ENCODE measurements at places on chromosomes 5 and 9. TPM values are rescaled to one million over a fixed set of nuclear protein-coding genes. Genes with fewer than 3 reads are reported as not detected.

The PPP1R2B gene
- not detected for total RNA-seq

The CYLC2 gene
- total RNA-seq: not detected

DNA sequence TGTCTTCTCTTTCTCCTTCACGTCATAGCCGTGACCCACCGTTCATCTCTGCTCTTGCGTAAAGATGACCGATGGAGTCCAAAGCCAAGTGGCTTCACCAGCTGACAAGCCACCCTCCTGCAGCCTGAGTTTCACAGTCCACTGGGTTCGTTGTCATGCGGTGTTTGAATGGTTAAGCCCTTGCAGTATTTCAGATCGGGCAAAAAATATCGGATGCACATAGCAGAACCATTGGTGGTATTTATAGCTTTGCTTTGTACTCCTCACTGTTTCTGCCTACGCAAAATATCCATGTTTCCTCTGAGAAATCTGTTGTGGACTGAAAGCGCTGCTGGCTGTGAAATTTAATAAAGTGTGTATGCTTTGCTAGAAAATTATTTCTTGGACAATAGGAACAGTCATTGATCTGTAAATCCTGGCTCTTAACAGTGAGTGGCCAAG is 34.5 kb upstream of the NCS1 start:
- no peak for DNase-seq
- no peaks in the 10 kb centered on the region for H3K27me3 ChIP-seq
- peak overlapping the region; percentile 60 for H3K27ac ChIP-seq
- peaks cover 23% of the 10 kb centered on the region for H3K36me3 ChIP-seq

DNA sequence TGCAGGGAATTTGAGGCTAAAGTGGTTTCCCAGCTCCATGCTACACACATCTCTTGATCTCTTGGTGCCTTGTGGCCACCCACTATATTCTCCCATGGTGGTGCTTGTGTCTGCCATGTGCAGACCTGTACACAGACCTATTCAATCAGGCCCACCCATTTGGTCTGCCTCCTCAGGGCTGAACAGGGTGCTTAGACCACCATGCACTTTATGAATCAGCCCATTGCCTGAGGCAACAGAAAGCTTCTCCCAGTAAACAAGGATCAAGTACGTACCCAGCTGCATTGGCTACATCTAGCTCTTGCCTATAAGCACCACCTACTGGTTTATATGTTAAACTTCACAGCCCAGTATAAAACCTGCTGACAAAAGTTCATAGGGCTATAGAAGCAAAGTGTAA is 664.3 kb upstream of the EDIL3 start:
- no peak for DNase-seq
- H3K4me3 ChIP-seq: no peak overlapping the region
- no peak overlapping the region for H3K27ac ChIP-seq
- H3K4me1 ChIP-seq: no peaks in the 10 kb centered on the region

DNA sequence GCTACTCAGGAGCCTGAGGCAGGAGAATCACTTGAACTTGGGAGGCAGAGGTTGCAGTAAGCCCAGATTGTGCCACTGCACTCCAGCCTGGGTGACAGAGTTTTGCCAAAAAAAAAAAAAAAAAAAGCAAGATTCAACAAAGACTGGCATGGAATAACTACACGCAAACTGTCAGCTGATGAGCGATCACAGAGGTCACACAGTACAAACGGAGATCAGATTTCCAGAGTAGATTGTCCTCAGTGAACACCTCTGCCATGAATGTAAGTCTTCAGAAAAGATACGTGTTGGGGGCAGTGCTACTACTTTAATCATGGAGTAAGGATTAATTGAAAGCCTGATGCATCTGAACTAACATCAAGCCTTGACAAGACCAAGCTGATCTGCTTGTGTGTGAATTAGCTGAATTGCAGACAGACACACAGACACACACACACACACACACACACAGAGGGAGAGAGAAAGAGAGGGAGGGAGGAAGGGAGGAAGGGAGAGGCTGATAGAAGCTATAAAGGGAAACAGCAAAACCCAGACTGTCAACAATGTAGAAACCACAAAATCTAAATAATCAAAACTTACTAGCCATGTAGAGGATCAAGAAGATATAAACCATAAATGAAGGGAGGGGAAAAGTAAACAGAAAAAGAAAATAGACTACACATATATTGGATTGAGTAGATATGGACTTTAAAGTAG is 222.9 kb upstream of the ZNF462 start:
- no peaks in the 10 kb centered on the region for H3K36me3 ChIP-seq
- H3K4me1 ChIP-seq: no peaks in the 10 kb centered on the region
- DNase-seq: no peak
- H3K27ac ChIP-seq: no peak overlapping the region
- no peaks in the 10 kb centered on the region for H3K27me3 ChIP-seq

The ZNF300 gene
- 1.1 TPM for total RNA-seq

DNA sequence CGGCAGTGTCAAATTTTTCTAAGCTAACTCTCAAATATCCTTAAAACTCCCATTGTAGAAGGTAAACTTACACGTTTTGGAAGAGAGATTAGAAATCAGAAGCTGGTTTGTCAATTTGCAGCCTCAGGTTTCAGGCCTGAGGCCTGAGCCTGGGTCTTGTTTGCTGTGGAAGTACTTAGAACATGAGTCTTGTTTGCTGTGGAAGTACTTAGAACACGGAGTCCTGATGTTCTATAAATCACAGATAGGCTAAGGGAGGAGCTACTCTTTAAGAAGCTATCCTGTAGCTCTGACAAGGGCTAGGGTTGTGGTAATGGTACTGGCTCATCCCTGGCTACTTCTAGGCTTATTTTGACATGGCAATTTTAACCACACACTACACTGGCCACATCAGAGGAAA is 97.8 kb downstream of the FBXW11 start:
- H3K36me3 ChIP-seq: peaks cover 17% of the 10 kb centered on the region
- no peak overlapping the region for H3K27ac ChIP-seq
- peaks cover 47% of the 10 kb centered on the region for H3K4me1 ChIP-seq
- H3K27me3 ChIP-seq: no peaks in the 10 kb centered on the region
- no peak for DNase-seq

The EQTN gene
- total RNA-seq: not detected

- H3K4me1 ChIP-seq: peaks cover 31% of the 10 kb centered on the region
- H3K4me3 ChIP-seq: no peak overlapping the region
- no peak for DNase-seq
- no peaks in the 10 kb centered on the region for H3K27me3 ChIP-seq
- H3K27ac ChIP-seq: no peak overlapping the region
These were observed 439.0 kb upstream of the MPDZ start for GRCh38 chr9:13718539-13718938.

The GNA14 gene
- total RNA-seq: 2.2 TPM

The OGN gene
- 19.2 TPM for total RNA-seq

- H3K4me1 ChIP-seq: no peaks in the 10 kb centered on the region
- no peak for DNase-seq
- no peak overlapping the region for H3K27ac ChIP-seq
- no peaks in the 10 kb centered on the region for H3K36me3 ChIP-seq
These were observed 425.6 kb upstream of the BRINP1 start for GRCh38 chr9:119794836-119795235.

DNA sequence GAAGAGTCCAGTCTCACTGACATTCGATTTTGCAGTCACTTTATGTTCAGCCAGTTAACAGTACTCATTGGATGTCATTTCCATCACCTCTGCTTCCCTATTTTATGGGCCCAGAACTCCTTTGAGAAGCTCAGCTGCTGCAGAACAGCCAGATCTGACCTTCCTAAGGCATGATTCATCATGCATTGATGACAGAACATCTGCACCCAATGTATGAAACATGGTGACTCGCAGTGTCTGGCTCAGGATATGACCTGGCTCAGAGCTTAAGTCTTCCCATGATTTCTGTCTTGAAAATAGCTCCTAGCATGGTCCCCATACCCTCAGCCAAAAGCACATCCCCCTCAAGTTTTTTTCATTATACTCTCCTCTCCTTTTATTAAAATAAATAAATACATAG is 92.6 kb upstream of the TRIM32 start:
- H3K4me3 ChIP-seq: no peak overlapping the region
- no peak for DNase-seq
- H3K27ac ChIP-seq: peak overlapping the region; percentile 25
- no peaks in the 10 kb centered on the region for H3K27me3 ChIP-seq
- H3K36me3 ChIP-seq: no peaks in the 10 kb centered on the region

The MTX3 gene
- total RNA-seq: 10.4 TPM

The ERAP2 gene
- 6.7 TPM for total RNA-seq

The BASP1 gene
- 3.7 TPM for total RNA-seq

- peaks cover 68% of the 10 kb centered on the region for H3K4me1 ChIP-seq
- H3K27me3 ChIP-seq: no peaks in the 10 kb centered on the region
- peak overlapping the region; percentile 43 for H3K27ac ChIP-seq
- peaks cover 36% of the 10 kb centered on the region for H3K36me3 ChIP-seq
- DNase-seq: no peak
- no peak overlapping the region for H3K4me3 ChIP-seq
These were observed 20.2 kb downstream of the NNT start for GRCh38 chr5:43623048-43623680.

The FCN2 gene
- not detected for total RNA-seq

GRCh38 chr5:122947772-122948171 is 88.8 kb downstream of the PPIC start:
- no peak overlapping the region for H3K27ac ChIP-seq
- H3K36me3 ChIP-seq: peaks cover 9% of the 10 kb centered on the region
- no peak for DNase-seq
- peaks cover 11% of the 10 kb centered on the region for H3K4me1 ChIP-seq

DNA sequence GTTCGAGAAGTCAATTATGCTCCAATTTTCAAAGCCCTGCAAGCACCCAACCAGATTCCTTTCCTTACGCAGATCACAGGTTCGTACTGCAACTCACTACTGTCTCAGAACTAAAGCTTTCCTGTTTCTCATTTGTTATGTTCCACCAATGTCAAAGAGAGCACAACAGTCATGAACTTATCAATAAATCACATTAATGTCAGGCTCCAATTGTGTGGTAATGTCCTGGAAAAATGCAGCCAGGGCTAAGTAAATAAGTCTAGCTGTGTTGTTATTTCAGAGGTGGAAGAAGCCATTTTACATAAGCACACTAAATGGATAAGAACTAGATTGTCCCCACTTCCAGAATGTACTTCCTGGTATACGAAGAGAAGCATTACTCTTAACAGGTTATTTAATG is 488.6 kb upstream of the PTGER4 start:
- no peaks in the 10 kb centered on the region for H3K27me3 ChIP-seq
- H3K27ac ChIP-seq: no peak overlapping the region
- H3K4me3 ChIP-seq: no peak overlapping the region
- no peaks in the 10 kb centered on the region for H3K36me3 ChIP-seq

The FOXD4L5 gene
- 0.08 TPM for total RNA-seq

The GADD45G gene
- 44.5 TPM for total RNA-seq

- no peaks in the 10 kb centered on the region for H3K36me3 ChIP-seq
- no peak overlapping the region for H3K4me3 ChIP-seq
- no peaks in the 10 kb centered on the region for H3K27me3 ChIP-seq
- peak overlapping the region; percentile 44 for H3K27ac ChIP-seq
- peaks cover 23% of the 10 kb centered on the region for H3K4me1 ChIP-seq
- no peak for DNase-seq
These were observed 139.4 kb upstream of the OSMR start for GRCh38 chr5:38706376-38706775.

DNA sequence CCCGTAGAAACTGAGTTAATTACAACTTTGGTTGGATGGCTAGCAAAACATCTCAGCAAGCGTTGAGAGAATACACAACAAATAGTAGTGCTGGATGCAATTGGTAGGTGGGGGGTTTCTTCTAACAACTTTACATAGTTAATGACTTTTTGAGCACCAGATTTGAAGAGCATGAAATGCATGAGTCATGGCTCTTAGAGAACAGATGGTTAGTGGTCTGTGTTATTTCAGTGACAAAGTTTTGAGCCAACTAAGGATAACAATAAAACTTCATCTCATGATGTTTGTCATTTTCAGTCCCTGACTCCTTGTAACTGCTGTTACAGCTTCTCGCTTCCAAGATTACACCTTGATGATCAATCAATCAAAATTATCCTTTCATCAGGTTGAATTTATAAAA is 399.0 kb upstream of the BRINP1 start:
- H3K4me3 ChIP-seq: no peak overlapping the region
- DNase-seq: no peak
- H3K27me3 ChIP-seq: peaks cover 4% of the 10 kb centered on the region
- no peaks in the 10 kb centered on the region for H3K4me1 ChIP-seq
- no peaks in the 10 kb centered on the region for H3K36me3 ChIP-seq
- H3K27ac ChIP-seq: no peak overlapping the region

- no peak for DNase-seq
- H3K27ac ChIP-seq: no peak overlapping the region
- no peaks in the 10 kb centered on the region for H3K27me3 ChIP-seq
- H3K4me1 ChIP-seq: no peaks in the 10 kb centered on the region
- H3K4me3 ChIP-seq: no peak overlapping the region
These were observed 29.3 kb downstream of the PPIC start for GRCh38 chr5:123007182-123007581.

GRCh38 chr9:134379831-134380365 is 53.6 kb downstream of the RXRA start:
- no peaks in the 10 kb centered on the region for H3K36me3 ChIP-seq
- peak overlapping the region; percentile 96 for H3K27ac ChIP-seq
- H3K4me1 ChIP-seq: peaks cover 100% of the 10 kb centered on the region

The RASGEF1C gene
- 0.27 TPM for total RNA-seq

The TMEM174 gene
- total RNA-seq: not detected

GRCh38 chr9:116928289-116928688 is 241.2 kb downstream of the TRIM32 start:
- H3K4me1 ChIP-seq: no peaks in the 10 kb centered on the region
- no peaks in the 10 kb centered on the region for H3K36me3 ChIP-seq
- H3K4me3 ChIP-seq: no peak overlapping the region
- DNase-seq: no peak

DNA sequence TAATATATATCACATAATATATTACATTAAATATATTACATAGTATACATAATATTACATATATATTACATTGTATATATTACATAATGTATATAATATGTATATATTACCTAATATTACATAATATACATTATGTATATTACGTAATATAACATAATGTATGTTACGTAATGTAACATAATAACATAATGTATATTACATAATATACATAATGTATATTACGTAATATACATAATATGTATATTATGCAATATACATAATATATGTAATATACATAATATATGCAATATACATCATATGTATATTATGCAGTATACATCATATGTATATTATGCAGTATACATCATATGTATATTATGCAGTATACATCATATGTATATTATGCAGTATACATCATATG is 19.1 kb downstream of the CYLC2 start:
- no peaks in the 10 kb centered on the region for H3K36me3 ChIP-seq
- no peak for DNase-seq
- H3K27me3 ChIP-seq: no peaks in the 10 kb centered on the region
- H3K4me3 ChIP-seq: no peak overlapping the region
- no peak overlapping the region for H3K27ac ChIP-seq

GRCh38 chr5:181255836-181256578 is 4.9 kb downstream of the TRIM52 start:
- H3K27ac ChIP-seq: no peak overlapping the region
- H3K4me1 ChIP-seq: peaks cover 99% of the 10 kb centered on the region
- peaks cover 46% of the 10 kb centered on the region for H3K36me3 ChIP-seq
- H3K27me3 ChIP-seq: no peaks in the 10 kb centered on the region

GRCh38 chr5:97208714-97209113 is 25.7 kb upstream of the RIOK2 start:
- no peak overlapping the region for H3K27ac ChIP-seq
- no peak for DNase-seq
- H3K4me3 ChIP-seq: no peak overlapping the region
- no peaks in the 10 kb centered on the region for H3K4me1 ChIP-seq
- H3K36me3 ChIP-seq: no peaks in the 10 kb centered on the region
- H3K27me3 ChIP-seq: no peaks in the 10 kb centered on the region

GRCh38 chr5:9927521-9927997 is 297.4 kb upstream of the TAS2R1 start:
- H3K4me1 ChIP-seq: no peaks in the 10 kb centered on the region
- no peaks in the 10 kb centered on the region for H3K36me3 ChIP-seq
- H3K27me3 ChIP-seq: peaks cover 3% of the 10 kb centered on the region
- no peak overlapping the region for H3K4me3 ChIP-seq

The SLC6A3 gene
- not detected for total RNA-seq

The COL23A1 gene
- 27.4 TPM for total RNA-seq

The PROB1 gene
- total RNA-seq: 46.3 TPM

The SLC6A19 gene
- not detected for total RNA-seq

The ARL14EPL gene
- not detected for total RNA-seq

All from left ventricle myocardium inferior (tissue), 1 donor.